ENCODE measurements at places on chromosomes 5 and 9. TPM values are rescaled to one million over a fixed set of nuclear protein-coding genes. Genes with fewer than 3 reads are reported as not detected.
A peak's percentile ranks its signal among the peaks of the same experiment; 100 is the strongest.

The IL31RA gene
- total RNA-seq: not detected

GRCh38 chr5:138911441-138911840 is 36.3 kb upstream of the LRRTM2 start:
- no peaks in the 10 kb centered on the region for H3K36me3 ChIP-seq
- DNase-seq: no peak
- H3K4me1 ChIP-seq: no peaks in the 10 kb centered on the region
- no peak overlapping the region for H3K27ac ChIP-seq
- no peaks in the 10 kb centered on the region for H3K27me3 ChIP-seq
- no peak overlapping the region for H3K4me3 ChIP-seq

GRCh38 chr5:57414191-57414590 is 68.4 kb downstream of the ACTBL2 start:
- no peaks in the 10 kb centered on the region for H3K27me3 ChIP-seq
- no peak overlapping the region for H3K27ac ChIP-seq
- H3K4me3 ChIP-seq: no peak overlapping the region
- peaks cover 31% of the 10 kb centered on the region for H3K4me1 ChIP-seq
- no peak for DNase-seq

GRCh38 chr9:131629226-131629500 is 83.8 kb downstream of the PRRT1B start:
- H3K4me3 ChIP-seq: no peak overlapping the region
- no peaks in the 10 kb centered on the region for H3K36me3 ChIP-seq
- H3K27me3 ChIP-seq: no peaks in the 10 kb centered on the region
- peaks cover 73% of the 10 kb centered on the region for H3K4me1 ChIP-seq
- DNase-seq: no peak
- peak overlapping the region; percentile 96 for H3K27ac ChIP-seq

DNA sequence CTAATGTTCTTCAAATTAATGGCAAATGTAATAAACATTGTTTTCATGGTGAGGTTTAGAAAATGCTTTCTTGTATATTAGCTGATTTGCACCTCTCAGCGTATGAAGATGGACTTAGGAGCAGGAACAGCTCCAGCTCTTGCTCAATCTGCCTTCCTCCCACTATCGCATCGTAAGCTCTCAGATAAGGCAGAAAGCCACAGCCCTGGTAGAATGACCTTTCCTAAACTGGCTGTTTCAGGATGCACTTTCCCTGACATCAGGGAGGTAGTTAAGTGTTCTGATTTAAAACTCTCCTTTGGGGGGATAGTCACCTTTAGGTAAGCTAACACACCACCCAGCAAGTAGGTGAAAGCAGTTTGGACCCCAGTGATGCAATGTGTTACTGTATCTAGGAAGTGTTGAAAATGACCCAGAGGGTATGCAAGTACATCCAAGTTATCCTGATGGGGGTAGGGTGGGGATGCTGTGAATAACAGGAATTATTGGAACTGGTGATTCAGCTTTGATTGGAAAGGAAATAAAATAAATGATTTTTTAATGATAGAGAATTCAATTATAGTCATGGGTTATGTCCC is 72.3 kb downstream of the LMNB1 start:
- H3K4me1 ChIP-seq: no peaks in the 10 kb centered on the region
- no peaks in the 10 kb centered on the region for H3K36me3 ChIP-seq
- no peak overlapping the region for H3K27ac ChIP-seq
- H3K4me3 ChIP-seq: no peak overlapping the region
- no peak for DNase-seq
- no peaks in the 10 kb centered on the region for H3K27me3 ChIP-seq

Measured in body of pancreas (tissue), 4 donors.